ENCODE measurements at places on chromosomes 12 and 14. TPM values are rescaled to one million over a fixed set of nuclear protein-coding genes. Genes with fewer than 3 reads are reported as not detected.

The RNF31 gene
- total RNA-seq: 73.8 TPM

The PLCZ1 gene
- not detected for total RNA-seq

DNA sequence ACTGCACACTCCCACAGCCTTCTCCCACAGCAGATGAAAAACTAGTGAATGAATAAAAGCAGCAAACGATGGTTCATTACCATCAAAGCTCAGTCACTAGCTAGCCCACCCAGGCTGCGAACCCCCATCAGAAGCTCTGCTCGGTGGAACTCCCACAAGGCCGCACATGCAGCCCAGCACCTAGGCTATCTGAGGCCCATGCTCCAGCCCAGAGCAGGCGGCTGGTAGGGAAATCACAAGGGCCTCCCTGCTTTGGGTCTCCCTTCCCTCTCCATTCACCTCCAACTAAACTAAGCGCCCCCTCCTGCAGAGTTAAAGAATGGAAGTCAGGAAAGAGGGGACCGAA lies 69.0 kb downstream of the ITPK1 start:
- H3K4me3 ChIP-seq: no peak overlapping the region
- H3K27ac ChIP-seq: no peak overlapping the region
- H3K4me1 ChIP-seq: peaks cover 26% of the 10 kb centered on the region

DNA sequence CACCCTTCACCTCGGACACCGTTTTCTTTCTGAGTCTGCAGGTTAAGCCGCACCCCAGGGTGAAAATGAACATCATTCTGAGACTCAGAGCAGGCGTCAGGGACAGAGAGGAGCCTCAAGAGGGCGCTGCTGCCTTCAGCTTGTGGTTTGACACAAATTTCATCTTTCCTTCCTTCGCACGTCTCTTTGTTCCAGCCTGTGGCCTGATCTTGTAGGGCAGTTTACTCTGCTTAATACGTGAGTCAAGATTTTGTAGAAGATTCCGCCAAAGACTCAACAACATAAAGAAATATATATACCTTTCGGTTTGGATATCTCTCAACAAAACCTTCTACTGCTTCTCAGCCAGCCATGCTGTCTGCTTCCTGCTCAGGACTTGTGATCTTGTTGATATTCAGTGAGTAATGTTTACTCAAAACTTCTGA lies 329.3 kb upstream of the OR4E1 start:
- no peak overlapping the region for H3K27ac ChIP-seq
- H3K27me3 ChIP-seq: no peaks in the 10 kb centered on the region
- DNase-seq: no peak
- no peaks in the 10 kb centered on the region for H3K36me3 ChIP-seq

DNA sequence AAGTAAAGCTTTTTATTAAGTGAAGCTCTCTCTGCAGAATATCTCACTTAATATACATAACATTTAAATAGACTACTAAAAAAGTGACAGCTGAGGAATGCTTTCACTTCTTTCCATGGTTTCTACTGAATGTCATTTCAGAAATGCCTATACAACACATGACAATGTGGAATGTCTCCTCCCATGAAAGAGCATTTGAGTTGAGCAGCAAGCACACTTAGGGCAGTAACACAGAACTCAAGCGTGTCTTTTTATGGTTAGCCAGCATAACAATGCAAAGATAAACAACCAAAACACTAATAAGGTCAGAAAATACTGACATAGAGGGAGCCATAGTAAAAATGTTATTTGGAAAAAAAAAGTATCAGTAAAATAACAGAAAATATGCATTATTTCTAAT lies 9.4 kb downstream of the PPP1R12A start:
- H3K27ac ChIP-seq: no peak overlapping the region
- H3K27me3 ChIP-seq: no peaks in the 10 kb centered on the region
- DNase-seq: no peak
- no peak overlapping the region for H3K4me3 ChIP-seq
- no peaks in the 10 kb centered on the region for H3K36me3 ChIP-seq

DNA sequence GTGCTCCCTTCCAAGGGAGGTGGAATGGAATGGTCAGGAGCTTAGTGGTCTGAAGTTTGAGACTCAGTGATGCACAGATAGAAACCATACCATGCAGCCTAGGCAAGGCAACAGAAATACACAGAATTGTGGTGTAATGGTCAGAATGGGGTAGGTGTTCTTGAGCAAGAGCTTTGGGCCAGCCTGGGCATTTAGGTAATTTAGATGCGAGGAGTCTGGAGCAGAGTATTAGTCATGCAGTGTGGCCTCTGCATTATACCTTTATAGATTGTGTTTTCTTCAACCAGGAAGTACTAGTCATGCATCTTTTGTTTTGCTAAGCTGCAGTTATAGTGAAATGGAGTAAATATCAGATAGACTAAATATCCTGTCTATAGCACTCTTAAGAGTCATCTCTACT lies 118.3 kb downstream of the DAAM1 start:
- no peaks in the 10 kb centered on the region for H3K27me3 ChIP-seq
- H3K27ac ChIP-seq: no peak overlapping the region
- H3K36me3 ChIP-seq: no peaks in the 10 kb centered on the region
- H3K4me3 ChIP-seq: no peak overlapping the region
- H3K4me1 ChIP-seq: no peaks in the 10 kb centered on the region

- H3K36me3 ChIP-seq: no peaks in the 10 kb centered on the region
- H3K27me3 ChIP-seq: no peaks in the 10 kb centered on the region
- H3K4me1 ChIP-seq: no peaks in the 10 kb centered on the region
- no peak for DNase-seq
Observed at GRCh38 chr14:35051796-35052195, 5.7 kb downstream of the FAM177A1 start.

The PLA2G1B gene
- not detected for total RNA-seq

DNA sequence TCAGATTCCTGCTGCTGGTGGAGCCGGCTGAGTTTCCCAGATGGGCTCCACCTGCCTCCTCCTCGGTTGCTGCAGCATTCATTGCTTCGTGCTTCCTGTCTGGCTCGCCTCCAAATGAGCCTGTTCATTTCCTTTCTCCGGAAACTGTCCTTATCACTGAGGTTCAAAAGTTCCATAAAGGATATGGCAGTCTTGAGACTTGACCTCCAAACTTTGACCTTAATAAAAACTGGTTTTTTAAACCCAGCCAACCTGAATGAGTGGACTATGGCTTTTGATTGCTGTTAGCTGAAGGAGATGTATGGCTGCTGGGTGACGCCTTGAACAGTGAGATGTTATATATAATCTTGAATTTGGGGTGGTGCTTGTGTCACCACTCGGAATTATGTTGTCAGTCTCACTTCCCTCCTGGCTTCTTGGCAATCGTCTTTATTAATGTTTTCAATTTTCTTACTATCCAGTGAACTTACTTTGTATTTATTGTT lies 62.7 kb downstream of the RASSF3 start:
- H3K27me3 ChIP-seq: no peaks in the 10 kb centered on the region
- no peak for DNase-seq
- H3K27ac ChIP-seq: peak overlapping the region; percentile 30
- H3K4me3 ChIP-seq: no peak overlapping the region
- no peaks in the 10 kb centered on the region for H3K36me3 ChIP-seq
- H3K4me1 ChIP-seq: peaks cover 5% of the 10 kb centered on the region

The CACNA1C gene
- total RNA-seq: 8.1 TPM

DNA sequence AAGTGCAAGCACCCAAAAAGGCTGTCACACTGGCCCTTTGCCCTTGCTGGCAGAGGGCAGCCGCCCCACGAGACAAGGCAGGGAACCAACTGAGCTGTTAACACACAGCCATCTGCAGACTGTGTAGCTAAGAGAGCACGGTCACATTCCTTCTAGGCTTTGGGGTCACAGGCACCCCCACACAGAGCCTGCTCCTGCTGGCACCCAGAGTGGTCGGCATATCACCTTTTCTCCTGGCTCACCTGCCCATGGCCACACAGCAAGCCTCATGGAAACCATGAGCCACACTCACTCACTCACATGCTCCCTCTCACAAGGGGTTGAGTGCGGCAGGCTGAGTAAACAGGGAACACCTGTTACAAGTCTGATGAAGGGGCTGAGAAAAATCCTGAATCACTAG lies 214.5 kb downstream of the PCNX1 start:
- H3K27me3 ChIP-seq: no peaks in the 10 kb centered on the region
- H3K36me3 ChIP-seq: no peaks in the 10 kb centered on the region
- no peak for DNase-seq
- no peak overlapping the region for H3K27ac ChIP-seq
- no peak overlapping the region for H3K4me3 ChIP-seq

- no peak for DNase-seq
- no peaks in the 10 kb centered on the region for H3K27me3 ChIP-seq
- no peak overlapping the region for H3K27ac ChIP-seq
- H3K4me1 ChIP-seq: no peaks in the 10 kb centered on the region
- no peak overlapping the region for H3K4me3 ChIP-seq
Observed at GRCh38 chr12:75236206-75236605, 26.6 kb upstream of the KCNC2 start.

The IL31 gene
- total RNA-seq: not detected

DNA sequence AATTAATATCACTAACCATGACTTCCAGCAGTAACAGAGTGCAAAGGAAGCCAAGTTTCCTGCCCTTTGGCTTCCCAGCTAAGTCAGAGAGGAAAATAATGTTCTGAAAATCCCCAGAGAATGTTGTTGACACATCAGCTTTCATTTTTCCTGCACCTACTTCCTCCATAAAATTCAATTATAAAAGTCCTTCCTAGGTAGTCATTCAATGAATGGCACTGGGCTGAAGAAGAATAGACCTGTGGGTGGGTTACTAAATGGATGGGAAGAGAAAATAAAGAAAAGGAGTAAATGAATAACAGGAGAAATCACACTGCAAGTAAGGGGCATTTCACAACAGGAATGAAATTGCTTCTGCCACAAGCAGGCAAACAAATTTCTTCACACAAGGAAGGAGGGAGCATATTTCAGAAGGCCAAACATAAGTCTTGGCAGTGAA lies 73.2 kb upstream of the MDM1 start:
- H3K27ac ChIP-seq: no peak overlapping the region
- no peak overlapping the region for H3K4me3 ChIP-seq
- no peaks in the 10 kb centered on the region for H3K27me3 ChIP-seq
- no peaks in the 10 kb centered on the region for H3K4me1 ChIP-seq
- no peaks in the 10 kb centered on the region for H3K36me3 ChIP-seq
- no peak for DNase-seq

DNA sequence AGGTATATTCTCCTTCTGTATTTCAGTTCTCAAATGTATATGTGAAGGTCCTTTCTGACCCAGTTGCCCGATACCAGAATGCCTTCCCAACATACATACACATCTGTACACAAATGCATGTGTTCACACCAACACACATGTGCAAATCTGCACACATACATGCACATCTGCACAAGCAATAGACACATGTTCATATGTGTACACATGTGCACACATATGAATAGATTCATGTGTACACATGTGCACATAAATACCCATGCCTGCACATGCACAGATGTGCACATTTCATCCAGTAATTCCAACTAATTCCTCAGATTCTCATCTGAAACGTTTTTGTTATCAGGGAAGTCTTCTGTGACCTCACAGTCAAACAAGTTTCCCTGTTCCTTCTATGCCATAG lies 933.6 kb downstream of the NRXN3 start:
- DNase-seq: no peak
- H3K4me3 ChIP-seq: no peak overlapping the region
- no peak overlapping the region for H3K27ac ChIP-seq
- H3K27me3 ChIP-seq: no peaks in the 10 kb centered on the region
- no peaks in the 10 kb centered on the region for H3K4me1 ChIP-seq

The LRRC43 gene
- total RNA-seq: 5.7 TPM

- DNase-seq: no peak
- H3K27me3 ChIP-seq: no peaks in the 10 kb centered on the region
- peaks cover 15% of the 10 kb centered on the region for H3K36me3 ChIP-seq
Observed at GRCh38 chr12:55818140-55818728, 393 bp downstream of the ORMDL2 start.

GRCh38 chr12:47742253-47742825 lies 16.3 kb downstream of the RAPGEF3 start:
- no peak for DNase-seq
- no peak overlapping the region for H3K27ac ChIP-seq
- H3K27me3 ChIP-seq: no peaks in the 10 kb centered on the region
- no peak overlapping the region for H3K4me3 ChIP-seq

The ALDH2 gene
- 164 TPM for total RNA-seq

The ARHGEF25 gene
- 32.5 TPM for total RNA-seq

DNA sequence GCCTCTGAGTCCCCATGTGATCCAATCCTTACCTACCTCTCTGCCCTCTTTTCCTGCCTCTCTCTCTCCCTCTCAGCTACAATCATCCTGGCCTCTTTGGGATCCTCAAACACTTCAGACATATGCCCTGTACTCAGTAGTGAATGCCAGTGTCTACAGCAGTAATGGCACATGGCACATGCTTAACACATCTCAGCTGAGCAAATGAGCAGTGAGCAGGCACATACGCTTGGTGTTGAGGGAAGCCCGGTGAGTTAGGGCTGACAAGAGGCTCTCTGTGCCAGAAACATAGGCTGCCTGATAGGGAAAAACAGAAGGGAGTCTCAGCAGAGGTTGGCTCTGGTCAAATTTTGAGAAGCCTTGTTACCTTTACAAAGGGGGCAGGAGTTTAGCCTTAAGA lies 409.1 kb downstream of the TMEM132D start:
- no peak overlapping the region for H3K27ac ChIP-seq
- no peaks in the 10 kb centered on the region for H3K36me3 ChIP-seq
- no peaks in the 10 kb centered on the region for H3K4me1 ChIP-seq
- no peaks in the 10 kb centered on the region for H3K27me3 ChIP-seq
- DNase-seq: no peak

The SRRM4 gene
- 0.11 TPM for total RNA-seq

The TMPRSS12 gene
- total RNA-seq: 1.2 TPM

GRCh38 chr14:75494896-75495295 lies 27.4 kb upstream of the BATF start:
- H3K4me1 ChIP-seq: no peaks in the 10 kb centered on the region
- no peaks in the 10 kb centered on the region for H3K27me3 ChIP-seq
- H3K27ac ChIP-seq: no peak overlapping the region
- no peak for DNase-seq
- no peak overlapping the region for H3K4me3 ChIP-seq

The CFAP54 gene
- total RNA-seq: 0.68 TPM

DNA sequence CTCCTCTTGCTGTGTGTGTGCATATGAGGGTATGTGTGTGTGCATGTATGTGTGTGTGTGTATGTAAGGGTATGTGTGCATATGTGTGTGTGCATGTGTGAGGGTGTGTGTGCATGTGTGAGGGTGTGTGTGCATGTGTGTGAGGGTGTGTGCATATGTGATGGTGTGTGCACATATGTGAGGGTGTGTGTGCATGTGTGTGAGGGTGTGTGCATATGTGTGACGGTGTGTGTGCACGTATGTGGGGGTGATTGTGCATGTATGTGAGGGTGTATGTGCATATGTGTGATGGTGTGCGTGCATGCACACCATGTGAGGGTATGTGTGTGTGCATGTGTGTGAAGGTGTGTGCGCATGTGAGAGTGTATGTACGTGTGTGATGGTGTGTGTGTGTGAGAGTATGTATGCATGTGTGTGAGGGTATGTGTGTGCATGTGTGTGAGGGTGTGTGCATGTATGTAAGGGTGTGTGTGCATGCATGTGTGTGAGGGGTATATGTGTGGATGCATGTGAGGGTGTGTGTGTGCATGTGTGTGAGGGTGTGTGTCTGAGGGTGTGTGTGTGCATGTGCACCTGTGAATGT lies 15.4 kb downstream of the DAO start:
- no peak for DNase-seq
- no peaks in the 10 kb centered on the region for H3K27me3 ChIP-seq

- H3K27ac ChIP-seq: no peak overlapping the region
- H3K4me3 ChIP-seq: no peak overlapping the region
- no peaks in the 10 kb centered on the region for H3K27me3 ChIP-seq
- DNase-seq: no peak
Observed at GRCh38 chr14:76808990-76809389, 3.7 kb downstream of the ANGEL1 start.

The DPF3 gene
- total RNA-seq: 11.0 TPM
